Osteocyte (in vitro differentiated cells): ENCODE measurements at places on chromosomes 1 and 21. TPM values are rescaled to one million over a fixed set of nuclear protein-coding genes. Genes with fewer than 3 reads are reported as not detected.

DNA sequence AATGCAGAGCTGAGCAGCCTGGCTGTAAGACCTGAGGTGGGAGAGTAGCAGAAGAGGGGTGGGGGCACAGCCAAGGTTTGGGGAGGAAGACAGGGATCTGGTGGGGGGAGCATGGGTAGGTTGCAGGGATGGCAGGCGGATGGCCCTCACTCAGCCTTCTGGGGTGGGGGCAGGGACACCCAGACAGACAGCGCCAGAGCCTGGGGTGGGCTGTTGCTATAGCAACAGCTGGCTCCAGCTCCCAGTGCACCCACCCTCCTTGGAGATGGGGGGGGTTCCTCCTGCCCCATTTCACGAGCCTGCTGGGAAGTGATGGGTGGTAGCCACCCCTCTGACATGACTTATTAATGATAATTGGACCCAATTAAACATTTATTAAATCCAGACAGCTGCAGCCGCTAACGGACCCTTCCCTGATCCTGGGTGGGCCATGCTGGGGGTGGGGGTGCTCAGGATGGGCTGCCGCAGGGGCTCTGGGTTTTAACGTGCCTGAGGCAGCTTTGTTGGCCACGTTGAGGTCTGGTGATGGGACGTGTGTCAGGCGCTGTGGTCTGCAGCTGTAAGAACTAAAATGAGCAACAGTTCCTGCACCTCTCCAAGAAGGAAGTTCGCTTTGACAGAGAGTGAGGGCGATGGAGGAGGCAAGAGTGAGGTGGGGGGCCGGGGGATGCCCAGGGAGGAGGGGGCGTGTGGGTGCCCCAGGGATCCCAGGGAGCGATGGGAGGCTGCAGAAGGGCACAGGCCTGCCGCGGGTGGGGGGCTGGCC lies 19.4 kb downstream of the AGRN start:
- no peak for DNase-seq

RGS4 gene
- 99.0 and 121 TPM in 2 replicates for total RNA-seq

TNN gene
- total RNA-seq = 0.08 TPM in 1 of 2 replicates, not detected in the other

DNA sequence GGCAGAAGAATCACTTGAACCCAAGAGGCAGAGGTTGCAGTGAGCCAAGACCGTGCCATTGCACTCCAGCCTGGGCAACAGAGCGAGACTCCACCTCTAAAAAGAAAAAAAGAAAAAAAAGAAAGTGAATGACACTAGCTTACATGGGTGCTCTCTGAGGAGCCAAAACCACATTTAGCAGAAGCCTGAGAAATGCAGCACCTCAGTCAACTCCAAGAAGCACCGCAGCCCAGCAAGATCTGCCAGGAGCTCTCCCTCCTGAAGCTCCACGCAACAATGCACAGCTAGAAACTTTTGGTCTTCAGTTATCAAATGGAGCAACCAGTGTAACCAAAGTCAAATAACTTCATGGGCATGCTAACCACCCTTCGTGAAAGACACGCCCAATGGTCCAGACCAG lies 229.1 kb downstream of the SETD4 start:
- no peak for DNase-seq

- DNase-seq = no peak
Measured at GRCh38 chr1:7471836-7472235, 299.3 kb upstream of the VAMP3 start.

C1orf56 gene
- total RNA-seq = 4.7 and 5.2 TPM in 2 replicates

DNA sequence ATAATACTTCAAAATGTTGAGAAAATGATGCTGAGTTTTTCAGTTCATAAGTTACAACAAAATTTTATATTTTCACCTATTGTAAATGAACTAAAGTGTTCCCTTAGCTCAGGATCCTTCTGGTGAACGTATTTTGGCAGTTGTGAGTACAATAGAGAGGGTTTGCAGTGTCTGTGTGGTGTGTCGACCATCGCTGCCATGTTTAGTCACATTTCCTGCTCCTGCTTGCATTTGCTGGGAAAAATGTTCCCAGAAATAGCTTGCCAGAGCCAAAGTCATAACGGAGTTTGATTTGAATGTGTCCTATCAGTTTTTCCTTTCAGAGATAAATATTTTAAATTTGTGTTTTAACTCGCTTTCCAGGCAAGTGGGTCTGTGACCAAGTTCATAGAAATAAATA lies 117.1 kb upstream of the COL6A1 start:
- no peak for DNase-seq

DNA sequence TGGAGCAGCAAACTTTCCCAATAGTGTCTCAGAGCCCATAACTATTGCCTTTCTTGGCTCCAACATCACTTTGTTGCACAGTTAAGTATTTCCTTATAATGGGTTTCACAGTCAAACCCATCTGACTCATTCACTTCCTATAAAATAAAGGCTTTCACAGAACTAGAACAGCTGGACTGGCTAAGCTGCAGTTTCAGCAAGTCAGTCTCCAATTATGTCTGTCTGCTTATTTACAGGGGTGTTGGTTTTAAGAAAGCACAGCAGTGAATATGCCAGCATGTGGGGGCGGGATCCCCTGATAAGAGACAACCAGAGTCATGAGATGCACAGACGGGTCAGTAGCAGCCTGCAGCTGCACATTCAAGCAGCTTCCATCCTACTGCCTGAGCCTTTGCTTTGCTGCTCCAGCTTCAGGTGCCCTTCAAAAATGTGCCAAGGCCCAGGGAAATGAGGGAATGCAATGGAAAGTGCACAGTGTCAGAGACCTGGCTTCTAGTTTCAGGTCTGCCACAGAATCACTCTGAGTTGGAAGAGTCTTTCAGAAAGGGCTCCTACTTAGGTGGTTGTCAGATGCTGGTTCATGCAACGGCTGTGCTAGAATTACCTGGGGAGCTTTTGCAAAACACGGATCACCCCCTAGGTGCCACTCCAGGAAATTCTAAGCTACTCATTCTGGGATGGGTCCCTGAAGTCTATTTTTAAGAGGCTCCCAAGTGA lies 24.8 kb downstream of the RNF19B start:
- DNase-seq = no peak

DNA sequence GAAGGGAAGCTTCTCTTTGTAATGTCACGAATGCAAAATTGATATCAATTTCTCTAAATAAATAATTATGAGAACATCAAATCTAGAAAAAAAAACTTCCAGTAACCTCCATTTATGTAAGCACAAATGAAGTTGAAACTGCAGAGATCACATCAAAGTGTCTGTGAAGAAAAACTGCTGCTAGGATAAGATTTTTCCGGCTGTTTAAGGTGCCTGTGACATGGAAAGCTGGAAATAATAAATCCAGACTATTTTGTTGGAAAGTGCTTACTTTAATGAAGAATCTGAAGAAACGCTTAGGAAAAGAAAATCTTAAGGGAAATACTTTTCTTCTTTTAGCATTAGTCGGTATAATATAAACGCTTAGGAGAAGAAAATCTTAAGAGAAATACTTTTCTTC lies 57.0 kb downstream of the CHRM3 start:
- no peak for DNase-seq

DNA sequence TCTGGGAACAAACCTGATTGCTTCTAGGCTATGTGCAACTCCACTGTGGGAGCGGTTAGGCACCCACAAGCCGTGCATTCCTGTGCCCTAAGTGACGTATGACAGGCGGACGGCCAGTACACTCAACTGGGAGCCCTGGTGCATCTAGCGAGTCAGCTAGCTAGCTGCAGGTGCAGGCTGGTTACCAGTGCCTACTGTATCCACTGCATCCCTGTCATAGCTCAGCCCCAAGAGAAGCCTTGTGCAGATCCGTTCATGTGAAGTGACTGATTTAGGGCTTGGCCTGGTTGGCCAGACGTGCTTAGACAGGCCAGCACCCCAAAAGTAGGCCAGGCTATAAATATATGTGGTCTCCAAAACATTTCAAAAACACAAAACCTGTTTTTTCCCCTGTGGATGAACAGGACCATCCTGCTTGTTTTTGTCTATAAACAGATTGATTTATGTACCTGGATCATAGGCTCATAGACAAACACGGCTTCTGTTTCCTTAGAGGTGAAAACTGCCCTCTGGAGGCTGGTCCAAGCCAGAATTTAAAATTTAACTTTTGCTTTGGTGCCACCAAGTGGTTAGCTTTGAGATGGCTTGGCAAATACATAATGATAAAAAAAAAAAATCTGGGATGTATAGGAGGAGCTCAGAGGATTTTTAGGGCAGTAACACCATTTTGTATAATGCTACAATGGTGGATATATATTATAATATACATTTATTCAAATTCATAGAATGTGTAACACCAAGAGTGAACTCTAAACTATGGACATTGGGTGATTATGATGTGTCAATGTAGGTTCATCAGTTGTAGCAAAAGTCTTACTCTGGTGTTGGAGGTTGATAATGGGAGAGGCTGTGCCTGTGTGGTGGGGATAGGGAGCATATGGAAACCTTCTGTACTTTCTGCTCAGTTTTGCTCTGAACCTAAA lies 68.5 kb downstream of the GIPC2 start:
- DNase-seq = peak; percentile 87

DNA sequence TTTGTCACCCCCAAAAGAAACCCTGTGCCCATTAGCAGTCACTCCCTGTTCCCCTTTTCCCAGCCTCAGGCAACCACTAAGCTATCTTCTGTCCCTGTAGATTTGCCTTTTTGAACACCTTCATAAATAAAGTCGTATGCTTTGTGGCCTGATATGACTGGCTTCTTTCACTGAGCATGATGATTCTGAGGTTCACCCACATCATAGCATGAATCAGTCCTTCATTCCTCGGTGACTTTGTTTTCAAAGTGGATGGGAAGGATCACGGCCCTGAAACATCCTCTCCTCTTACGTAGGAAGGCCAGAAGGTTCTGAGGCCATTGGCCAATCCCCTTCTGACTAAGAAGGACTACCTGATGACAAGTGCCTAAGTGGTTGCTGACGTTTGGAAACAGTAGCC lies 39.1 kb downstream of the NIPAL3 start:
- no peak for DNase-seq

RAB42 gene
- 0.56 and 1.6 TPM in 2 replicates for total RNA-seq

DNA sequence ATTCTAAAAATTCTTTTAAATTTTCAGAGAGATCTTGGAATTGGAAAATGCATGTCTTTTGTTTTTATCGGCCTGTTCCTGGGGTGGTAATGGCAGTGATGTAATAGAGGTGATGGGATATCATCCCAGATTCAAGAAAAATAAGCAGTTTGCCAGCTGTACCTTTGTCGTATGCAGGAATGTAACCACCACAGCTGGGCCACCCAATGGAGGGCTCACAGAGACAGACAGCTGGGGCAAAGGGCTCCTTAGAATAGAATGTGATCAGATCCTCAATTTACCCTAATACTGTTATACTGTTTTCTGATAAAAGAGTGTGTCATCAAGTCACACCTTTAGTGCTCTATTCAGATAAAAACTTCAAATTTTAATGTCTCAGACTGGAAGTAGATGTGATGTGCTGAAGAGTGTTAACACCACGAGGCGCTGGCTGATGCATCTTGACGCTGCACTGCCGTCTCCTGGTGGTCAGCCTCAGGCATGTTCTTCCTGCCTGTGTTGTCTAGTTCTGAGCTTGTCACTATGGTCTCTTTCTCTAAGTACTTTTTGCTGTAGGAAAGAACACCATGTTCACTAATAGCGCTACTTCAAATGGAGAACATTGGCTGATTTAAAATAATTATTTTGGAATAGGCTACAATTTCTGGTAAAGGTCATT lies 78.8 kb downstream of the C1orf21 start:
- DNase-seq = no peak

GRCh38 chr1:114330451-114330983 lies 176.8 kb upstream of the SYT6 start:
- DNase-seq = no peak

DNA sequence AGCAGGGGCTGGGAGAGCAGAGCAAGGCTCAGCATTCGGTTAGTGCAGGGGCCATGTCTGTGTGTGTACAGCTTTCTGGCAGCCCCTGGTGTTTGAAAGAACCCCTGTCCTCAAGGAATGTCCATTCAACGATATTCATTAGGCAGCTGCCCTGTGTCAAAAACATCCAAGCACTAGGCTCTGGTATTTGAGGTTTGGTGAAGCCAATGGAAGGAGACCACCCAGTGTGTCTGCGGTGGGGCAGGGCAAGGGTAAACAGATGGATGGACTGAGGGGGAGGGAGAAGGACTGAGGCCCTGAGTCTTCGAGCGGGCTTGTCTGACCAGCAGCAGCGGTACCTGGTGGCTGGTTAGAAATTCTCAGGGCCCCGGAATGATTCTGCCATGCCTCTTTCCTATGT lies 155.6 kb upstream of the KLHDC7A start:
- no peak for DNase-seq

CNIH3 gene
- 4.2 and 5.5 TPM in 2 replicates for total RNA-seq

GRCh38 chr1:83942914-83943313 lies 56.0 kb downstream of the TTLL7 start:
- DNase-seq = no peak

HSPA6 gene
- total RNA-seq = not detected in 2 replicates

OR2M3 gene
- total RNA-seq = not detected in 2 replicates

- no peak for DNase-seq
Measured at GRCh38 chr1:189323091-189323490, 1154.6 kb downstream of the BRINP3 start.

DNA sequence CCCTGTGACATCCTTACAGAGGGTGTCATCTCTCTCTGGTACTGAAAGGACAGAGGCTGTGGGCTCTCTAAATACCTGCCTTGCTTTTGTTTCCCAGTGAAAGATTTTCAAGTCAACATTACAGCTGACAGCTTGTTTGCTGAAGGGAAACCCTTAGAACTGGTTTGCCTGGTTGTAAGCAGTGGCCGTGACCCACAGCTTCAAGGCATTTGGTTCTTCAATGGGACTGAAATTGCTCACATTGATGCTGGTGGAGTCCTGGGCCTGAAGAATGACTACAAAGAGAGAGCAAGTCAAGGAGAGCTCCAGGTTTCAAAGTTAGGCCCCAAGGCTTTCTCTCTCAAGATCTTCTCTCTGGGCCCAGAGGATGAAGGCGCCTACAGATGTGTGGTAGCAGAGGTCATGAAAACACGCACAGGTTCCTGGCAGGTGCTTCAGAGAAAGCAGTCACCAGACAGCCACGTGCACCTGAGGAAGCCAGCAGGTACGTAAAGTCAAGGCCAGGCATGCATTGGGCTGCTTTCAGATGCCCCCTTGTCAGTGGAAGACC lies 11.8 kb downstream of the CD101 start:
- DNase-seq = no peak

LENEP gene
- total RNA-seq = not detected in 2 replicates

DNA sequence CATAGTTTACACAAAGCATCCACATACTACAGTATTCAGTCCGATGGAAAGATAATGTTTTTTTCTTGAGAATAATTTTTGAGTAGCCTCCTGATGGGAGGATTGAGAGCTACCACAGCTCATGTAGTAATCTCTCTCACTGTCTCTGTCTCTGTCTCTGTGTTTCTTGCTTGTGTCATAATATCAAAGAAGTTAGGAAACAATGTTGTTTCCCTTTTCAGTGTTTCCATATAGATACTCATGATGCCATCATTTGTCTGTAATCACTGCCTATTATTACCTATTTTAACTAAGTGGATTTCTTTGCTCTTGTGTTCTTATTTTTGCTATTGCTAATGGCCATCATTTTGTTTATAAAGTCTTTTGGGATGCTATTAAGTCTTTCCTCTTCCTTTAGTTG lies 367.7 kb downstream of the NEGR1 start:
- DNase-seq = no peak
